Neural crest cell (in vitro differentiated cells): ENCODE measurements at places on chromosomes 11 and 22.

GRCh38 chr22:37647928-37648327 is 8.5 kb downstream of the SH3BP1 start:
- DNase-seq: no peak

DNA sequence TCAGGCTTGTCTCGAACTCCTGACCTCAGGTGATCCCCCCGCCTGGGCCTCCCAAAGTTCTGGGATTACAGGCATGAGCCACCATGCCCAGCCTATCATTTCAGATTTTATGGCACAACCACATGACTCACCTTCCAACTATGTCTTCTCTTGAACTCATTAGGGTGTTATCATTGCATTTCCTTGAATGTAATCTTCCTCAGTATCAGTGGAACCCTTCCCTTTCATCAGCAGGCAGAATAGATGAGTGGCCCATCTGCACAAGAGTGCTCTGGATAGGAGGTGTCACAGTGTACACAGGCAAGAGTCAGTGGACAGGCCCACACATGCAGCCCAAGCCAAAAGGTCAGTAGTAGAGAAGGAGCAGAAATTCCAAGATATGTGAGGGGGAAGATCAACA is 29.1 kb upstream of the AQP11 start:
- DNase-seq: no peak

DNA sequence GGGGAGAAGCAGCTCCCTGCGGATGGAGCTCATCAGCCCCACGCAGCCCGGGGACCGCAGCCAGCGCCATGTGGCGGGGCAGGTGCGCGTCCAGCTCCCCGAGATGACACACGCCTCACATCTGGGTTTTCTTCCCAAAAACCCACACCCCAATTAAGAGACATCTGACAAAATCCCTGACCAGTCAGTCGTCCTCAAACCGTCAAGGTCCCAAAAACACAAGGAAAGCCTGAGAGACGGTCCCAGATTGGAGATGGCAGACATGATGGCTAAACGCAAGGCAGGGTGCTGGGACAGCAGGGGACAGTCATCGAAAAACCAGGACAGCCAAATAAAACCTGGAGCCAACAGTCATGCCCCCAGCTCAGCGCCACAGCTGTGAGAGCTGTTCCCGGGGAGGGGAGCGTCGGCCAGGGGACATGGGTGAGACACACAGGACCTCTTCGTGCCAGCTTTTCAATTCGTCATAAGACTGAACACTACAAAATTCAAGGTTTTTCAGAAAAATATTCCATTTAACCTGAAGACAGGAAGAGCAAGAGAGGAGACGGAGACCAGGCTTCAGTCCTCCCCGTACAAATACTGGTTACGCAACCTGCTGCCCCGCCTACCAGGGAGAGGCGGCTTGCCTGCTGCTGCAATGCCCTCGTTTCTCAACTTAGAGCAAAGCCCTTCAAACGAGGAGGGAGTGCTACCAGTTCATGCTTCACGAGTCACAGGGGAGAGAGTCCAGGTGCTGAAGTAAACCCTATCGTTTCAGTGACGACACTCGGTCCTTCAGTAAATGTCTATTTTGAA is 10.5 kb downstream of the TOLLIP start:
- DNase-seq: no peak

DNA sequence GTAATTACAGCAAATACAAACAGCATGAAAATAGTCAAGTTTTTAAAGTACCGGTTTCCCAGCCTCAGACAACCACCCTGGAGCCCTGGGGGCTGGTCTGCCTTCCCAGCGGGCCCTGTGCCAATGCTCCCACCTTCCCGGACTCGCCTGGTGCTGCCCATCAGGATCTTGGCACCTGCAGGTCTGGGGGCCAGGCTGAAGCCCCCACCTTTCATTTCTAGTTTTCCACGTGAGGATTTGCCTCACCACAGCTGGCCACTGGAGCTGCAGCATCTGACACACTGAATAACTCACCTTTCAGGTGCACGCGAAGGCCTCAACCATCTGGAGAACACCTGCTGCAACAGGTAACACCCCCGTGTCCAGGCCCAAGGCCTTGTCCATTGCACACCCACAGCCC is 108.7 kb upstream of the THY1 start:
- no peak for DNase-seq

DNA sequence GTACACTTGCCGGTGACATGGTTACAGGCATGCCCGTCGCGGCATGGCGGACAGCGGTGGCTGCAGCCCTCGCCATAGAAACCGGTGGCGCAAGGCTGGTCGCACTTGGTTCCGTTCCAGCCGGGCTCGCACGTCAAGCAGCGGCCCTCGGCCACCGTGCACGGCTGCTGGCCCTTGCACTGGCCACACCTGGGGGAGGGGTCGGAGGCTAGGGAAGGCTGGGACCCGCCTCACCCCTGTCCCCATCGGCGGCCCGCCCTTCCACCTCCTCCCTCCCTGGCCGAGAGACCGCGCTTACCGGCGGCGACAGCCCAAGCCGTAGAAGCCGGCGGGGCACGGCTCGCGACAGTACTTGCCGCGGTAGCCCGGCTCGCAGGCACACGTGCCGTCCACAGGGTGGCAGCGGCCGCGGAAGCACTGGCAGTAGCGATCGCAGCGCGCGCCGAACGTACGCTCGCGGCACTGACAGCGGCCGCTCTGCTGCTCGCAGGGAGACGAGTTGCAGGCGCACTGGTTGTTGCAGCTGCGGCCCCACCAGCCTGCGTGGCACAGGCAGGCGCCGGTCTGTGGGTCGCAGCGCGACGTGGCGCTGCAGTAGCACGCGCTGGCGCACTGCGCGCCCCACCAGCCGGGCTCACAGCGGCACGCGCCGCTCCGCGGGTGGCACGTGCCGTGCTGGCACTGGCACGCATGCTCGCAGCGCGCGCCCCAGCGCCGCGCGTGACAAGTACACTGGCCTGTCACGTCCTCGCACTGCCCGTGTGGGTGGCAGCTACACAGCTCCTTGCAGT is 6.7 kb downstream of the SCARF2 start:
- peak; percentile 56 for DNase-seq

GRCh38 chr11:107752949-107753822 is 41.3 kb upstream of the SLN start:
- DNase-seq: no peak

DNA sequence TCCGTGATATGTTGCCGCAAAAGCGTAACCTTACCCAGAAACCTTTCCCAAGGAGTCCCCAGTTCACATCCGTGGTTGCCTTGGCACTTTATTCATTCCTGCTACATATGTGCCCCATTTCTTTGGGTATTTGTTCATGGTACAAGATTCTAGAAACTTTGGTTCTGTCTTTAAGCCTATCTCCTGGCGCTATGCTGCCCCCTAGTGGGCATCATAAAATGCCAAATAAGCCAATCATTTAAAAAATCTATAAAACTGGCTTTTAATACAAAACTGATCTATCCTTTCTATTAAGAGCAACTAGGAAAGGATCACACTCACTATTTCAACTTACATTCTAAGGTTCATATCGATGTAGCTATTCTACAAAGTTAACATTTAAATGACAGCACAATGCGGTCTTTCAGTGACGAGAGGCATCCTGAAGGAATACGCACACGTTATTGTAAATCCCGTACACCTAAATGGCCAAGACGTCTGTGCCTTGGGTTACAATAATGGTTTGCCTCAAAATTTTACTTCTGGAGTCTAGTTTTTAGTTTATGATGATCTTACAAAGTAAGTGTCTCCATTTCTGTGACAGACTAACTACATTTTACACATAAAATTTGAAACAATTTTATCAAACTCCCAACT is 16.2 kb downstream of the PIWIL3 start:
- peak; percentile 61 for DNase-seq

DNA sequence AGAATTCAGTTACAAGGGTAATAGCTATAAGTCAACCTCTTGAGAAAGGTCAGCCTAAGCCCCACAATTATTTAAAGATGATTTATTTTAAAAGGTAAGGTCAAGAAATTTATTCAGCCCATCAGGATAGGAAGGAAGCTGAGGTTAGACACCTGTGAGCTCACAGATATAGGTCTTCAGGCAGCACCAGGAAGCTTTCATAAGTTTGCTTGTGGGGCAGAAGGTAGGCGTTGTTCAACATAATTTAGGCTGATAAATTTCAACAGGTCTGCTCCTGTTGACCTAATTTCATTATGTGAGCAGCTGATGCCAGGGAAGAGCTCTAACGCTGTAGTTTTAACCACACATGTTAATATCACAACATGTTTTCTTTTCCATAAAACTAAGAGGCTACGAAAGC is 118.1 kb upstream of the APOA1 start:
- no peak for DNase-seq

DNA sequence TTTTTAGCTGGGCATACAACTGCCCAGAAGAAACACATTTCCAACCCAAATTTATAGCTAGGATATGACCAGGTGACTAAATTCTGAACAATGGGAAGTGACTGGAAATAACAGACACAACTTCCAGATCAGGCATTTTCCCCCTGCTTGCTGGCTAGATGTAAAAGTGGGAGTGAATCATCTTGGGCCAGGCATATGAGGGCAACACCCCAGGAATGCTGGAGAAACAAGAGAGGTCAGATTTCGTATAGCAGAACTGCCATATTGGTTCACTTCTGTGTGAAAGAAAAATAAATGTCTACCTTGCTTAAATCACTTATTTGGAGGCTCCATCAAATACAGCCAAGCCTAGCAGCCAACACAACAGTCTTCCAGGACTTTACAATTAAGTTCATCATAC is 7.4 kb downstream of the ATL3 start:
- no peak for DNase-seq

DNA sequence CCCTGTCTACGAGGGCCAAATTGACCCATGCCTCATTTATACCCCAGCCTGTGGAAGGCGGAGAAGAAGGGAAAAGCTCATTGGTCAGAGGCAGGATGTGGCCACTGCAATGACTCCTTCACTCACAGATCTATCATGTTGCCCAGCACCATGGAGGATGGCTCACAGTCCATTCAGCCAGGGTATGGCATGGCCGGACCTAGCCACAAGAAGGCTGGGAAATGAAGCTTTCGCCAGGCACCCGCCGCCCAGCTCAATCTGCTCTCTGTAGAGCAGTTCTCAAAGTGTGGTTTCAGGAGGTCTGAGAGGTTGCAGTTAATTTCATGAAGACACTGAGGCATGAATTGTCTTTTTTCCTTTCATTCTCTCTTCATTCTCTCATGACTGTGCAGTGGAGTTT is 40.6 kb upstream of the LINC01488 start:
- DNase-seq: no peak

- DNase-seq: peak; percentile 16
Observed at GRCh38 chr11:130671801-130672700, 223.6 kb downstream of the ADAMTS15 start.

GRCh38 chr22:46421267-46421666 is 85.8 kb downstream of the TRMU start:
- DNase-seq: no peak

GRCh38 chr11:14619603-14620531 is 23.7 kb upstream of the PDE3B start:
- DNase-seq: no peak

- DNase-seq: no peak
Observed at GRCh38 chr22:30272781-30273601, 6.3 kb upstream of the OSM start.

GRCh38 chr11:75820645-75821044 is 5.6 kb downstream of the UVRAG start:
- DNase-seq: no peak

GRCh38 chr11:93822359-93822758 is 28.1 kb downstream of the VSTM5 start:
- DNase-seq: no peak

- no peak for DNase-seq
Observed at GRCh38 chr22:48171271-48171691, 1408.8 kb downstream of the TBC1D22A start.

DNA sequence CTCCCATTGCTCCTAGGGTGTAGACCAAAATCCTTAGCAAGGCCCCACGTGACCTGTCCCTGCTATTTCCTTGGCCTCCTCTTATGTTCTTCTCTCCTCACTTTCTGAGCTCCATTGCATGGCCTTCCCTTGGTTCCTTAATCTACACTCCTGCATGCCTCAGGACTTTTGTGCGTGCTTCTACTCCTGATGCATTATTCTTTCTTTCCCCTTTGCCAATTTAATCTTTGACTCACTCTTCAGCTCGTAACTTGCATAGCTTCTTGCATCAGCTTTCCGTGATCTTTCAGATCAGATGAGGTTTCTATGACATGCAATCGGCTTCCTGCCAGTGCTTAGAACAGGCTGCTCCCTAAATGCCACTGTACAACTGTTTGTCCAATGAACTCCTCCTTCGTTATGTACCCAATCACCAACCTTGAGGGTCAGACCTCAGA is 261.6 kb upstream of the CADM1 start:
- DNase-seq: no peak

DNA sequence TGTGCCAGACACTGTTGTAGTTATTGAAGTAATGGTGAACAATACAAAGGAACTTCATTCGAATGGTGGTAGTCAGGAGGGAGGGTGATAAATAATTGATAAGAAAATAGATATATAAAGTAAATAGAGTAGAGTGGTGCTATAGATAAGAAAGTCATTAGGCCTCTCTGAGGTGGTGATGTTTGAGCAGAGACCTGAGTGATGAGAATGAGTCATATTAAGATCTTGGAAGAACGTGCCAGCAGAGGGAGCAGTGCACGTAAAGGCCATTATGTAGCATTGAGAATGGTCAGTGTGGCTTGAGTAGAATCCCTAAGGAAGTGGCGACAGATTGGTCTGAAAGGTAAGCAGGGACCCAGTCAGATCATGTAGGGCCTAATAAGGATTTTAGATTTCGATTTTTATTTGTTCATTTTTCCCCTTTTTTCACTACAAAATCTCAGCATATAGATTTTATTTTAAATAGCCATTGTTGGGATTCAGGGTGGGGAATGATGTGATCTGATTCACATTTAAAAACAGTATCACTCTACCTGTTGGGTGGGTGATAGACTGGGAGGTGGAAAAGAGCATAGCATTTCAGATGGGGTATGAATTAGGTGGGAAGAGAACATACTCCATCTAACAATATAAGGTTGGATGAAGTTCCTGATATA is 44.7 kb downstream of the CCDC90B start:
- peak; percentile 46 for DNase-seq

DNA sequence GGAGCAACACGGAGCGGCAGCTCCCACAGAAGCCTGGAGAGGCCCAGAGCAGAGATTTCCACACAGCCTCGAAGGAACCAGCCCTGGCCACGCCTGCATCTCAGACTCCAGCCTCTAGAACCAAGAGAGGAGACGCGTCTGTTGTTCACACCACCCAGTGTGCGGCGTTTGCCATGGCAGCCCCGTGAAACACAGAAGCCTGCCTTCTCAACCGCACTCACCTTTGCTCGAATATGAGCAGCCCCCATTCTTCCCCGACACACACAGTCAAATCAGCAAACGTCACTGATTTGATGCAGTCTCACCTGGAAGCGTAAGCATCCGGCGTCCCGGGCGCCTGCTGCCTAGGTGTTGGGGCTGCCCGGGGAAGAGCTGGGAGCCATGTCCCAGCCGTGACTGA is 14.2 kb upstream of the TALDO1 start:
- no peak for DNase-seq

- DNase-seq: no peak
Observed at GRCh38 chr11:35145271-35145670, 6.3 kb downstream of the CD44 start.

DNA sequence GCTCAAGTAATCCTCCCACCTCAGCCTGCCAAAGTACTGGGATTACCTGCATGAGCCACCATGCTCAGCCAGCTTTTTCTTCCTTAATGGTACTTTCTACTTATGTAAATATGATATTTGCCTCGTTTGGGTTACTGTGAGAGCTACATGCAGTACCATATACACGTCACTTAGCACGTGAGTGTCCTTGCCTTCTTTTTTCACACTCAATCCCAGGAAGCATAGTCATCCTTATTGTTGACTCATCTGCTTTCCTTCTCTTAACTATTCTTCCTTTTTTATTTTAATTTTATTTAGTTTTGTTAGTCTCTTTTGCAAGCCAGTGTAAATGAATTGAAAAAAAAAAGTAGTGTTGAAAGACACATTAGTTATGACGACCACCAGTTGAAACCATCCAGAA is 205.9 kb downstream of the HIPK3 start:
- DNase-seq: no peak
